Right atrium auricular region (tissue), 2 donors: ENCODE measurements at places on chromosomes 1 and 21. TPM values are rescaled to one million over a fixed set of nuclear protein-coding genes. Genes with fewer than 3 reads are reported as not detected.

The SLC16A1 gene
- total RNA-seq, result 69.0 TPM

The ADAM30 gene
- total RNA-seq, result not detected

DNA sequence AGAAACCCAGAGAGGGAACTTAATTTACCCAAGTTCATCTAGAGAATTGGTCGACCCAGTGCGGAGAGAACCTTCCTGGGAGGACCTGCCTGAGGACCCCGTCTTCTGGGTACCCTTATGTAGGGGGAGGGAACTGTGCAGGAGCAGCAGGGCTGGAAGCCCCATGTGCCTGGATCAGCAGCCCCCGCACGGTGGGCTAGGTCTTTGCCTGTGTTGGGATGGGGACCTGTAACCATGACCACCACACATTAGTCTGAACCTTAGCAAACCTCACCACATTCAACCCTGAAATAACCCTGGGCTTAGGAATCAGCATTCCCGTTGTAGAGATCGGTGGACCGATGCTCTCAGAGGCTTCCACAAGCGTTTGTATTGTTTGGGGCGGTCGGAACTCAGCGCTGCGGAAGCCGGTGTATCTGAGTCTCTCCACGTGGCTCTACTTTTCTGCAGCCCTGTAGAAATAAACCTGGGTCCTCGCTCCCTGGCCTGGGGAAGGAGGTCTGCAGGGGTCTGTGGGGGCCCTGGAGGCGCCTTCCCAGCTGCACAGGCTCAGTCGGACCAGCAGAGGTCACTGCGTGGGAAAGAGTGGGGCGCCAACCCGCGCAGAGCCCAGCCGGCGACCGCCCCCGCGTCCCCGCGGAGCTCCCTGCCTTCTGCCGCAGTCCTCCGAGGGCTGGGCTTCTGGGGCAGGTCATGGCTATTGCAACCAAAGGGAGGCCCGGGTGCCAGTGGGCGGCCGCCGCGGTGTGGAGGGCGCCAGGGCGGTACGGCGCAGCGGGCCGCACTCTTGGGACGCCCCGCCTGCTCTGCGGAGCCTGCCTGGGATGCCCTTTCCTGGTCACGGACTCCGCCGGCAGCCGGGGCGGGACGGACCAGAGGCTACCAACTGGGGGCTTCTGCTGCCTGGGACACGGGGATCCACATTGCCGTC, 36.2 kb upstream of the KCNA10 start:
- H3K36me3 ChIP-seq, result no peaks in the 10 kb centered on the region
- H3K4me3 ChIP-seq, result peak overlapping the region; percentile 24
- no peak for DNase-seq
- no peaks in the 10 kb centered on the region for H3K27me3 ChIP-seq
- H3K27ac ChIP-seq, result no peak overlapping the region
- H3K4me1 ChIP-seq, result no peaks in the 10 kb centered on the region

The ADAMTSL4 gene
- 41.1 TPM for total RNA-seq

GRCh38 chr1:107051266-107051665, 5.2 kb upstream of the PRMT6 start:
- H3K4me3 ChIP-seq, result no peak overlapping the region
- DNase-seq, result no peak
- H3K27me3 ChIP-seq, result no peaks in the 10 kb centered on the region
- H3K4me1 ChIP-seq, result no peaks in the 10 kb centered on the region

DNA sequence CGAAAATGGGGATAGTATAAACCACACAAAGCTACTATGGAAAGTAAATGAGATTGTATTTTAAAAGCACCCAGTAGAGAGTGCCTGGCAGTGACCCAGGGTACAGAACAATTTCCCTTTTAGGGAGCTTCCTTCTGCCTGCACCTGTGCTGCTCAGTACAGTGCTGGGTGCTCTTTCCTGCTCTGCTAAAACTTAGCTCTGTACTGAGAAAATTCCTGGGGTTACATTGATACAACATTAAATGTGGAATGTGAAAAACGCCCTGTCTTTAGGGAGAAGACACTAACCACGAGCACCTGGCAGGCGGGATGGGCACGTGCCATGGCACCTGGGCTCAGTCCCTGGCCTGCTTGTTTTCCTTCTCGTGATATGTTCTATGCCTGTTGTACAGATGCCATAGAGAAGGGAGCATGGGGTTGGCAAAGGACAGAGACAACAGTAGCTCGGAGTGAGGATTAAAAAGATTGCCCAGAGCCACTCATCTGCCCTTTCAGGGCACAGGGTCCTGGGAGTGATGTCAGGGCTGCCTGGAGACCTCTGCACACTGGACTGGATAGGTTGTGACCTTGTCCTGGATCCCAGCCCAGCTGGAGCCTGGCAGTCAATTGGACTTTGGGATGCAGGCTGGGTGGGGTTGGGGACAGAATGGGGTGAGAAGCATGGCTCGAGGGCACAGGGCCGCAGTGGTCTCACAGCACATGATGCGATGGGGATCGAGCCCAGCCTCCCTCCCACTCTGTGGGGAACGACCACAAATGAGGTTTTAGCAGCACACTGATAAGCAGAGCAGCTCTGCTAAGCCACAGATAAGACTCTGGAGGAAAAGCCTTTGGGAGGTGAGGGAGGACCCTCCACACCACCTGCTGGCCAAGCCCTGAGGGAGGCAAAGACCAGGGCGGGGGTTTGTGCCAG, 4.2 kb downstream of the SPATA46 start:
- DNase-seq, result no peak
- H3K4me1 ChIP-seq, result no peaks in the 10 kb centered on the region
- H3K27ac ChIP-seq, result no peak overlapping the region
- H3K36me3 ChIP-seq, result no peaks in the 10 kb centered on the region
- no peak overlapping the region for H3K4me3 ChIP-seq

The MYBPH gene
- not detected for total RNA-seq

DNA sequence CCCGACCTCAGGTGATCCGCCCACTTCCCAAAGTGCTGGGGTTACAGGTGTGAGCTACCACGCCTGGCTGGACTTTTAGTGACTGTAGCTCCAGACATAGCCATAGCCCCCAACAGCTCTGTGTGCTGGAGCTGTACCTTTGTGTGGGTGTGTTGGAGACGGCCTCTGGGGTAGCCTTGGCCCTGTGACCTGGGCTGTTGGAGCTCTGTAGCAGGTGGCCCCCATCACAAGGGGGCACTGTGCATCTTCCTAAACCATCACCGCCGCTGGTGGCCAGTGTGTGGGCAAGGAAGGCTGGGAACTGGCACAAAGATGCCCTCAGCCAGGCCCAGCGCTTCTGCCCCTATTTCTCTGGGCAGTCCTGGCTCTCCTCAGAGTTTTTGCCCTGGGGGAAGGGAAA, 38.4 kb upstream of the FOXO6 start:
- H3K27me3 ChIP-seq, result no peaks in the 10 kb centered on the region
- no peak overlapping the region for H3K4me3 ChIP-seq
- peaks cover 13% of the 10 kb centered on the region for H3K4me1 ChIP-seq
- no peak overlapping the region for H3K27ac ChIP-seq
- H3K36me3 ChIP-seq, result no peaks in the 10 kb centered on the region
- DNase-seq, result no peak

The PLPPR5 gene
- total RNA-seq, result not detected

GRCh38 chr1:150961756-150962155, 12.9 kb downstream of the CERS2 start:
- H3K4me3 ChIP-seq, result no peak overlapping the region
- DNase-seq, result no peak
- no peak overlapping the region for H3K27ac ChIP-seq
- H3K4me1 ChIP-seq, result no peaks in the 10 kb centered on the region

DNA sequence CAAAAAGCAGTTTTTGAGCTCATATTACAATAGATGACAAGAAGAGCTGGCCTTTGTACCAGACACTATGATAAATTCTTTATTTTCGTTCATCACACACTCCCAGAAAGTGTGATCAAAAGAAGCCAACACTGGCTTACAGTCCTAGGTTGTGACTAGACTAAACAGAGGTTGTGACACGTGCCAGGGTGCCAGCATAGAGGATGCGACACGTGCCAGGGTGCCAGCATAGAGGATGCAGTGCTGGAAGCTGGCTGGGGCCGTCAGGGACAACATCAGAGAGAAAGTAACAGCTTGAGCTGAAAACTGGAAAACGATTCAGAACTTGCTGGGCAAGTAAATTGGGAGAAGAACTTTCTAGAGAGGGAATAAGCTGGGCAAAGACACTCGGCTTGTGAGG, 2.2 kb downstream of the MTARC1 start:
- no peak overlapping the region for H3K27ac ChIP-seq
- H3K4me1 ChIP-seq, result no peaks in the 10 kb centered on the region
- peak; percentile 58 for DNase-seq
- H3K36me3 ChIP-seq, result peaks cover under 1% of the 10 kb centered on the region

GRCh38 chr21:33924079-33924765, 8.6 kb upstream of the ATP5PO start:
- H3K27me3 ChIP-seq, result no peaks in the 10 kb centered on the region
- DNase-seq, result peak; percentile 91
- H3K4me1 ChIP-seq, result no peaks in the 10 kb centered on the region
- H3K4me3 ChIP-seq, result no peak overlapping the region
- H3K36me3 ChIP-seq, result no peaks in the 10 kb centered on the region

- no peaks in the 10 kb centered on the region for H3K27me3 ChIP-seq
- H3K4me1 ChIP-seq, result no peaks in the 10 kb centered on the region
- no peak for DNase-seq
Measured at GRCh38 chr1:161324020-161324419, 9.8 kb downstream of the SDHC start.

- H3K27me3 ChIP-seq, result no peaks in the 10 kb centered on the region
- peaks cover 97% of the 10 kb centered on the region for H3K36me3 ChIP-seq
- no peak overlapping the region for H3K4me3 ChIP-seq
- no peak overlapping the region for H3K27ac ChIP-seq
- DNase-seq, result no peak
Measured at GRCh38 chr1:11998636-11999035, 18.4 kb downstream of the MFN2 start.

- DNase-seq, result no peak
- H3K4me3 ChIP-seq, result no peak overlapping the region
- no peaks in the 10 kb centered on the region for H3K27me3 ChIP-seq
Measured at GRCh38 chr1:218200979-218201378, 84.1 kb upstream of the RRP15 start.

The FYB2 gene
- 0.70 TPM for total RNA-seq

GRCh38 chr21:14864211-14865021, 200.4 kb downstream of the NRIP1 start:
- peak; percentile 76 for DNase-seq
- H3K4me3 ChIP-seq, result no peak overlapping the region
- no peaks in the 10 kb centered on the region for H3K4me1 ChIP-seq
- no peaks in the 10 kb centered on the region for H3K36me3 ChIP-seq
- H3K27ac ChIP-seq, result no peak overlapping the region
- H3K27me3 ChIP-seq, result no peaks in the 10 kb centered on the region

DNA sequence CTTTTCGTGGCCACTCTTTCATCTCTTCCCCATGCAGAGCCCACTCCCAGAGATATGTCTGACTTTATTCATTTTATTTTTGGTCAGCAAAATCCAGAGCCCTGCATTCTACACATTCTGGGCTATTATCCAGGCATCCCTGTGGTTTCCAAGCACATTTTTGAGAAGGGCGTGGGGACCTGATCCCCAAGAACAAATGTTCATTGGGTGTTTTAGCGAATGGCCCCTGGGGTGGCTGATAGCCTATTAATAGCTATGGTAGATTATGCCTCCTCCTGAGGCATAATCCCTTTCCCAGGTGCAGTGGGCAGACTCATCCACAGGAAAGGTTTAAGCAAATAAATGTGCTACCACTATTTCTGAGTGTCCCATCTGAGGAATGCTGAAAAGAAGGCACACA, 511.8 kb upstream of the USP24 start:
- no peak for DNase-seq
- H3K27ac ChIP-seq, result no peak overlapping the region
- H3K4me3 ChIP-seq, result no peak overlapping the region
- no peaks in the 10 kb centered on the region for H3K27me3 ChIP-seq
